ENCODE measurements at places on chromosomes 7 and 10.

- DNase-seq, result no peak
These were observed 70.3 kb upstream of the RSU1 start for GRCh38 chr10:16887565-16887964.

- DNase-seq, result no peak
These were observed 68.5 kb upstream of the SHH start for GRCh38 chr7:155880721-155881120.

GRCh38 chr10:49141541-49142332 is 7.9 kb upstream of the FAM170B start:
- no peak for DNase-seq

GRCh38 chr10:30080161-30080560 is 20.8 kb upstream of the JCAD start:
- no peak for DNase-seq

GRCh38 chr10:89236226-89236797 is 15.3 kb downstream of the LIPA start:
- DNase-seq, result no peak

GRCh38 chr7:155210356-155210755 is 87.3 kb upstream of the INSIG1 start:
- DNase-seq, result no peak

DNA sequence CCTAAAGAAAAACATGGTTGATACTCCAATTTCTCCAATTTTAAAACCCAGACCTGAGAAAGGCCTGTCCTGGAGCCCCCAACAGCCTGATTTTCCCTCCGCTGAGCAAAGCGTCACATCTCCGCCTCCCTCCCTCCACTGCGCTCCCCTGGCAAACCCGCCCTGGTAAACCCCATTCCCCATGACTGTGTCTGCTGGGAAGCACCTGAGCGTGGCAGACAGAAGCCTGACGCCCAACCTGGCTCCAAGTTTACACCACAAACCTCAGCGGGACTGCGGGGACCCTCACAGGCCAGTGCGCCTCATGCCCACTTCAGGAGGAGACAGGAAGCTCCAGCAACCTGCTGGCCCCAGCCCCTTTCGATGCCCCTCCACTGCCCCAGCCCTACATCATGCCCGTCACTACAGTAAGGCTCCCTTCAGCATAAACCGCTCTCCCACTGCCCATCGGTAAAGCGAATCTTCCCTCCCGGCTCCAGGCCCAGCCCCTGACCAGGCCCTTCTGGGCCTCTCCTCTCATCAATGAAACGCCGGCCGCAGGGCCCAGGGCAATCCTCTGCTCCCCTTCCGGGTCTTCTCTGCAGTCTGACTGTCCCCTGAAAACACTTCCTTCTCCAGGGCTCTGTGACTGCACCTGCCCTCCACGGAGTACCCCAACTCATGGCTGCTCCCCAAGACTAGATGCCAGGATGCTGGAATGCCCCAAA is 233.3 kb downstream of the MAD1L1 start:
- DNase-seq, result no peak

DNA sequence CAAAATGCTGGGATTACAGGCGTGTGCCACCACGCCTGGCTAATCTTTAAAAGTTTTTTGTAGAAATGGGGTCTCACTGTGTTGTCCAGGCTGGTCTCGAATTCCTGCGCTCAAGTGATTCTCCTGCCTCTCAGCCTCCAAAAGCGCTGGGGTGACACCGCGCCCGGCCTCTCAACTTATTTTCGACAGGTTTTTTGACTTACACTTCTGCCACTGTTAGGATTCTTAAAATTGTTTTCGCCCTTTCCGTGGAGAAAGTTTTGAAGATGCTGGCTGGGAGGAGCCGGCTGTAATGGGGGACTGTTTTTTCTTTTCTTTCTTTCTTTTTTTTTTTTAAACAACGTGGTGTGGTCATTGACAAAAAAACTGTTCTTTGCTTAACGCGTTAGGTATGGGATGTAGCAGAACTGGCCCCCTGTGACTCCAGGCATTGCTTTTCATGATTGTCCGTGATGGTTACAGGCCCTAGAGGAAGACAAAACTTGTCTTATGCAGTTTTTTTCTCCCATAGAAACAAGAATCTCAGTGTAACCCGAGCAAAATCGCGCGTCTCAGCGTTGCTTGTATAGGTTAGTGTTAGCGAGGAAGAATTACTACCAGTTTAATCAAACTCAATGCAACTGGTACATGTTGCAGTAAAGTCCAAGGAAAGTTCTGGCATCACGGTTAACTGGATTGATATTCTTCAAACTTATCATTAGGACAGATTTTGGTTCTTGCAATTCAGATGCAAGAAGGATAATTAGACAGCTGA is 72.2 kb downstream of the DAGLB start:
- no peak for DNase-seq

DNA sequence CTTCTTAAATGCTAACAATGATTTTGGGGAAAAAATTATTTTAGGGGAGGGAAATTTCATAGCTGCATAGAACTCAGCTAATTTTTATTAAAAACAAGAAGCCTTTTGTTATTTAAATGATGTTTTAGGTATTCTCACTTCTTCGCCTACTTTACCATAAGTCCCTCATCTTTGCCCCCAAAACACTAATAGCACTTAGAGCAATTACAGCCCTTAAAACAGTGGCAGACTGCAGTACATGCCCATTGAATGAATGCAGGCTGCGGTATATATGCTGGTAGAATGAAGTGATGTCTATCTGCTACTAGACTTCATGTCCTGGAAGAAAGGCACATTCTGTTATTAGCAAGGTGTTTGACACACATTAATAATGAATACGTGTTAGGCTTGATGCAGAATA is 2.9 kb upstream of the SPAG6 start:
- DNase-seq, result no peak

DNA sequence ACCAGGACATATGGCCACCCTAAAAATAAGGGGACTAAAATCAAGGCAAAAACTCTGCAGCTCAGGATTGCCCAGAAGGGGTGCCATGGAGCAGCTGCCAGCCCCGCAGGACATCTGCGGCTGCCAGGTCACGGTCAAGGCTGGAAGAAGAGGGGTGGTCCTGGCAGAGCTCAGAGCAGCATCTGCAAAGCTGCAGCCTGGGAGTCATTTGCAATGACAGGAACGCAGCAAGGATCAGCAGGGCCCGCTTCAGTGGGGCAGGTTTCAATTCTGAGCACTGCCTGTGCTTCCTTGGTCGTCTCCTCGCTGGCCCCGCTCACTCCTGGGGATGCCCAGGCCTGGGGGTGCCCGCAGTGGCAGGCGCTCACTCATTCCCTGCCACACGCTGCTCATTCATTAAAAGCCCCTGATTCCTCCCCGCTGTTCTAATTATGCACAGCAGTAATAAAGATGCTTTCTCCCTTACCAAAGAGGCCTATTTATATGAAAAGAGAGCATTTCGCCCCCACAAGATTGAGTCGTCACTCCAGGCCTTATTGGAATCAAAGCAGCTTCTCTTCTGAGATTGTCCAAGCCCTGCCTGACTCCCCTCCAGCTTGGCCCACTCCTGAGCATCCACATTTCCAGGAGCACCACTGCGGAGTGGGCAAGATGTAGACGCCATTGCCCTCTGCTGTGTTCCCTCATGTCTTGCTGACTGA is 4.6 kb downstream of the HSPA12A start:
- DNase-seq, result no peak

- DNase-seq, result no peak
These were observed 48.1 kb downstream of the INSYN2A start for GRCh38 chr10:127148066-127148932.

- no peak for DNase-seq
These were observed 63.4 kb downstream of the KIAA1217 start for GRCh38 chr10:24272374-24272773.

GRCh38 chr10:10367264-10367663 is 650.4 kb upstream of the CELF2 start:
- no peak for DNase-seq

DNA sequence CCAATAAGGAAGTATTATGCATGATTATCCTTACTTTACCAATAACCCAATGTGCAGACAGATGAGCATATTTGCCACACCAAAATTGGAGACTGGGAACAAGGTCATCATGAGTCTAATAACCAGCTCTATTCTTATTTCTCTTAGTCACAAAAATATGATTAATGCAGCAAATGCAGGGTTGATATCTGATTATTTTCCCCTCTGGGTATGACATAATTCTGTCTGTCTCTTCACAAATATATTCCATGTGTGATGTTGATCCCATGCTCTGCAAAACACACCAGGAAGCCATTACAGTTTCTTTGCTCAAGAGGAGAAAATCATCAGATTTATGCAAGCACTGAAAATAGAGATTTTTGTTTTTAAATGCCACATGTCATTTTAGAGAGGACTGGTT is 196.5 kb upstream of the DGKB start:
- no peak for DNase-seq

DNA sequence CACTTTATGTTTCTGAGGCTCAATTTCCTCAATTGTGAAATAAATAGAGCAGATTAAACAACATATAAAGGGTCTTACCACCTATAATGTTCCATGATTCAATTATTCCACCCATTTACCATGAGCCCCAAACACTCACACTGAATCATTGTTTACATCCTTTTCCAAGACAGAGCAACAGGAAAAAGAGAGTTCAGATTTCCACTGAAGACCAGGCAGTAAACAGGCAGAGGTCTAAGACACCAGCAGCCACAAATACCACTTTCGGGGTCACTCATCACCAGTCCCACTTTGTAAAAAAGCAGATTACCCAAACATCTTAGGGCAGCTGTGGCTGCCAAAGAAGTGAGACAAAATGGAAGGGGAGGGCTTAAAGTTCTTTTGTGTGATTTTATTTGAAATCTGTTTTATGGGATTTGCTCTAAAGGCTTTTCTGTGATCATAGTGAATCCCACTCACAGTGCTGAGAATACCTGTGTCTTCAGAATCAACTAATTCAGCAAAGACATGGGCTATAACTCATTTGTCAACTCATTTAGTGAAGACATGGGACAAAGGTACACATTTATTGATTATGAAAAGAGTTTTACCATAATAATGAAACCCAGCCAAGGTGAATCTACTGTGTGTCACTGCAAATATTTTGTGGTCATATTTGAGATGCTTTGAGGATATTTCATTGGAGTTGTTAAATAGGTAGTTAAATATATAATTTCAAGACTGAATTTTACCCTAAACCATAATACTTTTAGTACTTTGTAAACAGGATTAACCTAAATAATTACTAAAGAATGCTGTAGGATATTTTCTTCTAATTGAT is 24.8 kb upstream of the DLD start:
- DNase-seq, result no peak

Measured in NCI-H2029 treated with DMSO at 0.1 percent for 48 hours (cell line).